ENCODE measurements at places on chromosomes 4 and X.

GRCh38 chr4:84927428-84927827 lies 39.1 kb downstream of the WDFY3 start:
- DNase-seq: no peak

DNA sequence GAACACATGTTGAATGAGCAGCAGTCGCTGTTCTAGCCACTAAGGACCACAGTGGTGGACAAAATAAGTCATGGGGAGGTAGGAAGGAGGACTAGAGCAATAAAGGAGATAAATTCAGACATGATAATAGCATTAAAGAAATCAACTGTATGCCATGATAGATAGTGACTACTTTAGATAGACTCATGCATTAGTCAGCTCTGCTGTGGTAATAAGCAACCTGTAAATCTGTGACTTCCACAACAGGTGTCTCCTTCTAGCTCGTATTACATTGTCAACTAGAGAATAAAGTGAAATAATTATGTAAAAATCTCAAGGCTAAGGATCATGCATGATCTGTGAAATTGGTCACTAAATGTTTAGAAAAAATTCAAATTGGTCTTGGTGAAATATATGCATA lies 77.9 kb downstream of the WWC2 start:
- no peak for DNase-seq

GRCh38 chrX:31858915-31859314 lies 787.1 kb upstream of the FTHL17 start:
- no peak for DNase-seq

- DNase-seq: no peak
These were observed 79.8 kb downstream of the DCLK2 start for GRCh38 chr4:150158041-150158440.

DNA sequence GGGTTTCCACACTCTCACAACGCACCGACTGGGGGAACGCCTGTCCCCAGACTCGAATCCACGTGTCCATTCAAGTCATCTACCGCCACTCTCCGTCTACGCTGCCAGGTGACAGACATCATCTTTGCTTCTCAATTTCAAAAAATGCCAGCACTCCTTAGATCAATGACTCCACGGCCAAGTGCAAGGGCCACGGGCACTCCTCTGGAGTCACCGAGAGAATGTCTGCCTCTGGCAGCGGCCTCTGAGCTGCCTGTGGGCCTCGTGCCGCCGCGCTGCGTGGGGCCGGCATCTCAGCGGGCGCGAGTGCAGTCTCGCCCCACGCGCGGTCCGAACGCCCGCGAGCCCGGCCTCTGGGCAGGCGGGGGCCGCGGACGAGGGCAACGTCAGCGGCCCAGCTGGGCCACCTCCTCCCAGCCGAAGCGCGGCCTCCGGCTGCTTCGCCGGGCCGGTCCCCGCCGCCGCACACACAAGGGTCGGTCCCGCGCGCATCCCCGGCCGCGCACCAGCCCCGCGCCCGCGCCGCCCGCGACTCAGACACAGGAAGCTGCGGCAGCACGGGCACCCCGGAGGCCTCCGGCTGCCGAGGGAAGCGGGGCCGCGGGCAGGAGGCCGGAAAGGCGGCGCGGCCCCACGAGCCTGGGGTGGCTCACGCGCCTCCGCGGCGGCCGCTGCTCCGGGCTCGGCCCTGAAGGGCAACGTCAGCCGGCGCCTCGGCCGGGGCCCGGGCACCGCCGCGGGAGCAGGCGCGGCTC lies 450 bp downstream of the ACSL1 start:
- DNase-seq: no peak

GRCh38 chr4:158529505-158529904 lies 7.8 kb downstream of the RXFP1 start:
- no peak for DNase-seq

- no peak for DNase-seq
These were observed 170.6 kb downstream of the ZNF330 start for GRCh38 chr4:141391293-141391692.

- no peak for DNase-seq
These were observed 142.8 kb downstream of the MGST2 start for GRCh38 chr4:139808381-139808807.

- no peak for DNase-seq
These were observed 393.0 kb downstream of the PPP1R2C start for GRCh38 chrX:42384956-42385355.

Measured in stromal cell of bone marrow (primary cell).